ENCODE measurements at places on chromosomes 6 and 20.
A peak's percentile ranks its signal among the peaks of the same experiment; 100 is the strongest.

GRCh38 chr6:114010540-114010939 is 39.6 kb upstream of the HDAC2 start:
- no peak for DNase-seq

DNA sequence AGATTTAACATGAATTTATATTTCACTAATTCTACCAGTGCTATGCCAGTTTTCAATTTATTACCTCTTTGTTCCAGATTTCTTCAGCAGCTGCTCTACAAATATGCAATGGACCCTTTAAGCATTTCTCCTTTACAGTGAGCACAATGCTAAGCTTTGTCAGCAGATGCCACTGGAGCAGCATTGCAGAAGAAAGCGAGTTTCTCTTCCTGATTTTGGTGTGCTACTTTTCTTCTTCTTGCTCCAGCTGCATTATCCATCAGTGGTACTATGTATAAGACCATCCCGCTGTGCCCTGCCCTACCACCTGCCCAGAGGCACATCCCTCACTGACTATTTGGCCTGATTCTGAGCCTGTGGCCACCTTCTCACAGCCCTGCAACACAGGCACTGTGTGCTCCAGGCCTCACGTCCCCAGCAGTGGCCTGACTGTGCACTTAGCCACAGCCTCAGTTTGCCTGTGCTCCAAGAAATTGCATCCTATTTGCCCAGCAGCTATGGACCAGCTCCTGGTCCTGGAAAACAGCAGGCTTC is 84.1 kb downstream of the TNFAIP3 start:
- no peak for DNase-seq

DNA sequence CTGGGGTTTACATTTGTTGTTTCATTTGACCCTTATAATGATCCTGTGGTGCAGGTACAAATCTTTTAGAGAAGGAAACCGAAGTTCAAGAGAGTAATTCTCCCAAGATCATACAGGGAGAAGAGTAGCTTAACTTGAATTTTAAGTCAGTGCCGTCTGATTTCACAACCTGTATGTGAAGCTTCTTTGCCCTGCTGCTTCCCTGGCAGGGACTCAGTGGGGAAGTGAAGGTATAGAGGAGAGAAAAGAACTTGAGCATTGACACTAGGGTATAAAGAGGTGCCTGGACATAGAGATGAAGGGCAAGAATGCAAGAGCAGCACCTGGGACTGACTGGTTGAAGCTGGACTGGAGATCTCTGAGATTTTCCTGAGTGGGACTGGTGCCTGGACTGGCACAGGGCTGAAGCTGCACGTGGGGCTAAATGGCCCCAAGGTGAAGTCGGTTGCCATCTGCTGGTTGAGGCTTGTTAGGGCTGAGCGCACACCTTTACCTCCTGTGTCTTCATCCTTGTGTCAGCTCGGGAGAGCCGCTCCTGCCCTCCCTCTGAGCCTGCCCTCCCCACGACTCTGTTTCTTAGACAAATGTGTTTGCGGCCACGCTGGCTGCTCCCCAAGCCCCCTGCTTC is 41.8 kb downstream of the FARS2 start:
- peak; percentile 38 for DNase-seq

- DNase-seq: no peak
Measured at GRCh38 chr6:12941422-12941821, 224.9 kb downstream of the PHACTR1 start.

DNA sequence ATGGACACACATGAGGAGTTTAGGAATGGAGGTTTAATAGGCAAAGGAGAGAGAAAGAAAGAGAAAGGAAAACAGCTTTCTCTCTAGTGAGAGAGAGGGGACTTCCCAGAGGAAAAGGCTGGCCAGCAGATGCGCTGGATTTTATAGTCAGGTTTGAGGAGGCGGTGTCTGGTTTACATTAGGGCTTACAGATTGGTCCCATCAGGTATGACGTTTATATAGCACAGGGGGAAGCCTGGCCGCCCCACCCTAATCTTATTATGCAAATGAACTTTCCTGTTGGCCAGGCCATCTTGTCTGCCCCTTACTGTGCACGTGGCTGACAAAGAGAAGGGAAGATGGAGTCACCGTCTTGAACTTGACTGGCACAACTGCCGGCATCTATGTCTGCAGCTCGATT is 86.6 kb upstream of the QKI start:
- no peak for DNase-seq

GRCh38 chr6:137681445-137682009 is 185.5 kb upstream of the TNFAIP3 start:
- DNase-seq: no peak

GRCh38 chr20:48414786-48415185 is 413.0 kb downstream of the PREX1 start:
- DNase-seq: no peak

GRCh38 chr6:12748815-12749521 is 32.4 kb downstream of the PHACTR1 start:
- no peak for DNase-seq

DNA sequence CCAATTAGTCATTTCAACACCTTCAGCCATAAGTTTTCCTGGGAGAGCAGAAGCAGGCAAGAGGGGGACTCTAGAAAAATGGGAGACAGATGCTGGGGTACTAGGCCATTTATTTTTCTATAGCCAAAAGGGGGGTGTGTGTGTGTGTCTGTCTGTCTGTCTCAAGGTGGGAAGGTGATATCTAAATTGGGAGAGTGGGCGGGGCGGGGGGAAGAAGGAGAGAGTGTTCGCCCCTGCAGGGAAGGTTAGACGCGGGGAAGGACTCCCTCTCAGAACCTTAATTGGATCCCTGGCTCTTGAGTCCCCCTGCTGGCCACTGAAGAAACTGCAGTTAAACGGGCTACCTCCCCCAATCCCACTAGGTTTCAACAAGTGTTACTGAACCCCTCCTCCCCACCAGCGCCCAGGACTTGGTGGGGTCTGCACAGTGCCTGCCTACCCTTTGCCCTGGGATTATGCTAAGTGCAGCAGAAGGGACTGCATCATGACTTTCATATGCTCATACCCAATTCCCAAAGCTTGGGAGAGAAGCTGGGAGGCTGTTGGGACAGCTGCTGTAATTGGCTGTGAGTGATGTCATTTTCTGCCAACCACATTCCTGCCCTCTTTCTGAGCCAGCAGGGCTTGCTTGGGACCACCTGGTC is 45.8 kb downstream of the FOXP4 start:
- DNase-seq: peak; percentile 55

GRCh38 chr6:5082487-5083306 is 2.4 kb upstream of the PPP1R3G start:
- no peak for DNase-seq

DNA sequence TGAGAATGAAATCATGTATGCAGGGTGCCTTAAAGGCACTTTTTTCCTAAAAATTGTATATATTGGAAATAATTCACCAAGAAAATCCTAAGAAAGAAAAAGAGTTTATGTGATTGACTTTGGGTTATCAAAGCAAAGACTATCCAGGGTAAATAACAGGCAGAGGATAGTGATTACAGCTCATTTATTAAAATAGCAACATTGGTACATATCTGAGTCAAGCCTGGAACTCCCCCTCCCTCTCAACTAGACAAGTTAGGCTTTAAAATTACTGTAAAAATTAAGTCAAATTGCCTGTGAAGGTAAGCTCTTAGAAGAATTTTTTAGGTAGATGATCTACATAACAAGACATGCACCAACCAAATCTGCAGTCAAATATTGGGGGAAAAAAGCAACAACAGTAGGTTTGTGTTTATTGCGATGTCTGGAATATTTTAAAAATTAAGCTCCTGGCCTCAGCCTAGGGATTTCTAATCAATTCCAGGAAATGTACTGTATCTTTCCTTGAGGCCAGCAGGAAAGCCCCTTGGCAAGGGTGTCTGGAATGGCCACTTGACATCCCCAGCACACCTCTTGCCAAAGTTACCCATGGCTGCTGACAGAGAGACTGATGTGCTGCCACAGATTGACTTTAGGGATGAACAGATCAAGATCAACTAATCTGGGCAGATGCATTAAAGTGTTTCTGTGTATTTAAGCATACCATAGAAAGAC is 31.2 kb upstream of the HBS1L start:
- no peak for DNase-seq

- no peak for DNase-seq
Measured at GRCh38 chr6:107458672-107459282, 587 bp downstream of the PDSS2 start.

- DNase-seq: no peak
Measured at GRCh38 chr6:126945150-126945685, 173.3 kb upstream of the RSPO3 start.

GRCh38 chr6:148987982-148988381 is 241.2 kb downstream of the UST start:
- DNase-seq: no peak

GRCh38 chr6:72464791-72465691 is 156.8 kb upstream of the KCNQ5 start:
- DNase-seq: no peak

DNA sequence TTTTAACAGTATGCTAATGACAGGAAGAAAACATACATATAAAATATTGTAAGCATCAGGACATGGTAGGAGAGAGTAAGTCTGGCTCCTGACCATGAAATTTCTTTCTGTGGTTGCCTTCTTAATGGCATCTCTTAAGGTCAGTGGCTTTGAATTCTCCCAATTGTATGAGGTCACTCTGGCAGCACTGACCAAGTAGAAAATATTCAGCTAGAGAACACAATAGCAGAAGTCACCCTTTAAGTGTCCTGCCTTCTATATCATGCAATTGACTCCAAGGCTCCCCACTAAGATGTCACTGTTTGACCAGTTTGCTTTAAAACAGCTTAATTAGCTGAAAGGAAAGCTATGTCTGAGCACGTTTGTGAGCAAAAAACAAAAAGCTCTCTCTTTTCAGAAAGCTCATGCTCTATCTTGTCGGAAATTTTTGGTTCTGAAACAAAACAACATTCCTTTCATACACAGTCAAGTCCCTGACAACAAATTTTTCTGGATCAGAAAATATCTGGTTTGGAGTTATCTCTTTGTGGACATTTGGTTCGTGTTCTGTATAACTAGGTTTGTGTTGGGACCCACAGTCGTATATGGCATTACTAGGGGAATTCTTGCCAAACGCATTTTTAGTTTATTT is 120.9 kb upstream of the IFNGR1 start:
- no peak for DNase-seq

GRCh38 chr20:25057234-25058050 is 497 bp downstream of the ACSS1 start:
- peak; percentile 75 for DNase-seq

DNA sequence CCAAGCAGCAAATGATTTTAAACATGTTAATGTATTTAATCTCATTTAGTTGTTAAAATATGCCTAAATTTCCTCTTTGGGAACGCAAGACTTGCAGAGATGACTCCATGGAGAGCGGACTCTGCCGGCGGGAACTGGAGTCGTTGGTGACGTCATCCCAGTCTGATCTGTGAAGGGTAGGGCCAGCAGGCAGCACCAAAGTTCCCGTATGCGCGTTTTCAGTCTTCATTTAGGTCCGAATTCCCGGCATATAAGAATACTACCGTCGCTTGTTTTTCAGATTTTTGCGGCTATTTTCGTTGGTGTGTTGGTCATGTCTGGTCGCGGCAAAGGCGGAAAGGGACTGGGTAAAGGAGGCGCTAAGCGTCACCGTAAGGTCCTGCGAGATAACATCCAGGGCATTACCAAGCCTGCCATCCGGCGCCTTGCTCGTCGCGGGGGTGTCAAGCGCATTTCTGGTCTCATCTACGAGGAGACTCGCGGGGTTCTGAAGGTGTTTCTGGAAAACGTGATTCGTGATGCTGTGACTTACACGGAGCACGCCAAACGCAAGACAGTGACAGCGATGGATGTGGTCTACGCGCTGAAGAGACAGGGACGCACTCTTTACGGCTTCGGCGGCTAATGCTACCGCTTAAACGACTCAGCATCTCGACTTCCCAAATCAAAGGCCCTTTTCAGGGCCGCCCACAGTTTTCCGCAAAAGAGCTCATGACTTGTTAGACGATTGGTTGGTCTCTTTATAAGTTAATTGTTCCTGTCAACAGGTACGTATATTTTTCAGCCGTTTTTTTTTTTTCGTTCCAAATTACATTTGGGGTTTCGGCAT is 117.3 kb downstream of the HFE start:
- peak; percentile 80 for DNase-seq

GRCh38 chr20:37519508-37520418 is 1.3 kb upstream of the NNAT start:
- DNase-seq: no peak

DNA sequence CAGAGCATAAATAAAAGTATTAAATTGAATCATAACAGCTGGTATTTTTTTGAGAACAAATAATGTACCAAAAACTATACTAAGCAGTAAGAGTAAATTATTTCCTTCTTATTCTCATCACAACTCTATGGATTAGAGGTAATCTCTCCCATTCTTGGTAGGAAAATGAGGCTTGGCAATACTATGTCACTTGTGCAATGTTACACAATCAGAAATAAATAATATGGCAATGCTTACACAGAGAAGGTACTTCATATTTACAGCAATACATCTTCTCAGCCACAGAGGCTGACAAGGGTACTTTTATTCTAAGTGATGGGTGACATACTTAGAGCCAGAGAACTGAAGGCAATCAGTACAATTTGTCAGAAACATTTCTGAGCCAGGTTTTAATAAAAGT is 3.9 kb downstream of the DST start:
- no peak for DNase-seq

DNA sequence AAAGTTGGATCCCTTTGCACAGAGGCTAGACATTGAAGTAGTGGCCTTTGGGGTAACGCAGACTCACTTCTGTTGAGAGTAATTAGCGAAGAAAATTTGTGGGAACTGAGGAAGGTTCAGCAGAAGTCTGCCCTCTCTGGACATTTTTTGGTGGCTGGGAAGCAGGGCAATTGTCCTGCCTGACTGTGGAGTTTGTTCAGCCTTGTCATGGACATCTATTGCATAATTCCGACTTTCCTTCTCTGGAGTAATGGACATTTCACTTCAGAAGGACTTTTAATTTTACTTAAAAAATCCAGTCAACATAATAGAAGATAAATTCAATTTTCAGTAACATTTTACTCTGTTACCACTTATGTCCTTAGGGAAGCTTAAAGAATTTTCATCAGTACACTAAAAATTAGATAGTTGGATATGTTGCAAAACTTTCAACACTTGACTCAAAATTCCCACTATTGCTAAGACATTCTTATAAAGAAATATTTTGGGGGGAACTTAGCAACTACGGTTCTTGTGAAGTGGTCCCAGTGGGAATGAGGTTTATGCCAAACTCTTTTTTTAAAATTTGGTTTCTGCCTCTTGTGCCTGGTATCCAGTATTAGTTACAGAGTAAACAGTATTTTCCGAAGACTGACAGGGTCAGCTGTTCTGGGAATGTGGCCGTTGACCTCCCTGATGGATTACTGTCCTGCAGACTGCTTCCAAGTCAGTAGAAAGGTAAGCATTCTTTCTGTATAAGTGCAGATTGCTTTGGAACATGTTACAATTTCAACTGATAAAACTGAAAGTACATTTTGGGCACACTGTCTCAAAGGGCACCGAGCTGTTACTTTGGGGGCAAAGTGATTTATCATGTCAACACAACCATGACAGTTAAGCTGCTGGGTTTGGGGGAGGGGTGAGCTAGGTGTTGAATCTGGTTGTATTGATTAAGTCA is 100.6 kb upstream of the MLIP start:
- DNase-seq: no peak
